ENCODE measurements at places on chromosomes 3 and 15.

DNA sequence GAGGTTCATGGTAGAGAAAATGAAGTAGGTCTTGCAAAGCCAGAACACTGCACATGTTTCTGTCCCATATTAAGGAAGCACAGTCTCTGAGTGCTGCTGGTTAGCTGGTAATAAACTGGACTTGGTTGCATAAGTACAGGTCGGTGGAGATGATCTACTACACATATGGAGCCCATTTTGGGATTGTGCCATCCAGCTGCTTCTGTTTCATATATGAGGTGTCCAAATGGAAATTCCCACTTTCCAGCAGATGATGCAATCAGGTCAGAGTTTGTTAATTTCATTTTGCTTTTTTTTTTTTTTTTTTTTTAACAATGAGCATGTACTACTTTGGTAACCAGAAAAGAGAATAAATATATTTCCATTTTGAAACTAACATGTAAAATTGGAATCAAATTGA lies 122.6 kb downstream of the SATB1 start:
- no peak for DNase-seq

DNA sequence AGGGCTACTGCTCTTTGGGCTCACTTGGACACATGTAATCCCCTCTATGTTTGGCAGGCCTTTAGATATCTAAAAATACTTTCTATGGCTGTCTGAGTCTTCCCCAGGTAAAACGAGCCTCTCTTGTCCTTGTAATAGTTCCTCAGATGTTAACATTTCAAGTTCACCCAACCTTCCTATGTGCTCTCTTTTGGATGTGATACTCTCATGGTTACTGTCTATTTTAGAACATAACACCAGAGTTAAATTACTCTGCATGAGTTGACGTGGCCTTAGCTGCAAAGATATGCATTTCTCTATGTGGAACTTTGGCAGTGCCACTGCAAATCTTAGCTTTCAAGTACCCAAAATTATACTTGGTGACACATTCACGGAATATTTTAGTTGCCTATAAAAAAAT lies 31.9 kb upstream of the CSPG5 start:
- DNase-seq, result no peak

GRCh38 chr3:84100861-84101260 lies 857.9 kb upstream of the CADM2 start:
- no peak for DNase-seq

DNA sequence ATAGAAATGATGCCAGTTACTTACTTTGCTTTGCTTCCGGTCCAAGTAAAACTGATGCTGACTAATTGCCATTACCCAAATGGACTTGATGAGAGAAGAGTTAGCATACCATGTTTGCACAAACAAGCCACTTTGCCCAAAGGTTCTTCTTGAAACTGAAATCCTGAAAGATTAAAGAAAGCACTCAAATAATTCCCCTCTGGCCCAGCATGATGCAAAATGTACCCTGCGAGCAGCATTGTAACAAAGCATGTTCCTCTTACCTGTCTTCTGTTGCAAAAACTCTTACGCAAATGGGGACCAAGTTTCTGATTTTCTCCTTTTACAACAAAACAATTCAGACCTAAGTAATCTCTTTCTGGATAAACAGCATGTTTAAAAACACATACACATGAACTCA lies 74.5 kb upstream of the LMOD3 start:
- DNase-seq, result no peak

DNA sequence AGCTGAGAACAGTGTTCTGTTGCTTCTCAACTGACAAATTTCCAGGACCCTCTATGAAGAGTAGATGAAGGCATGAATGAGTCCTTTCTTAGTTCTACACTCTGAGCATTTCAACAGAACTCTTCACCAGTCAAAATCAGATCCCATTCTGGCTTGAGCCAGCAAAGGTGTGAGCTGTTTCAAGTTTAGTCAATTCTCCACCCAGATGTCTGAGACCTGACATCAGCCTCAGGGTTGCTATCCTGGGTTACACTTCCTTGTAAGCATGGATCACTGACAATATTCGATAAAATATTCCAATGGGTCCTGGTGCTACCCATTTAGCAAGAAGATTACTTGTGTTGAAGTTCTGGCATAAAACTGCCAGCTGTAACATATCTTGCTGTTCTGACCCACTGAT lies 97.6 kb upstream of the PPP2R3A start:
- DNase-seq, result no peak

DNA sequence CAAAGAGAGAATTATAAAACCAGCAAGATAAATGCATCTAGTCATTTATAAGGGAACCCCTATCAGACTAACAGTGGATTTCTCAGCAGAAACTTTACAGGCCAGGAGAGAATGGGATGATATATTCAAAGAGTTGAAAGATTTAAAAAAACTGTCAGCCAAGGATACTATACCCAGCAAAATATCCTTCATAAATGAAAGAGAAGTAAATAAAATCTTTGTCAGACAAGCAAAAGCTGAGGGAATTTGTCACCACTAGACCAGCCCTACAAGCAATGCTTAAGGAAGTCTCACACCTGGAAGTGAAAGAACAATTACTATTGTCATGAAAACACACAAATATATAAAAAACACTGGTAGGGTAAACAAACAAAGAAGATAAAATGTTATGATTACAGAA lies 113.4 kb upstream of the FAM3D start:
- no peak for DNase-seq

GRCh38 chr3:109927726-109928125 lies 590.4 kb upstream of the DPPA4 start:
- no peak for DNase-seq

DNA sequence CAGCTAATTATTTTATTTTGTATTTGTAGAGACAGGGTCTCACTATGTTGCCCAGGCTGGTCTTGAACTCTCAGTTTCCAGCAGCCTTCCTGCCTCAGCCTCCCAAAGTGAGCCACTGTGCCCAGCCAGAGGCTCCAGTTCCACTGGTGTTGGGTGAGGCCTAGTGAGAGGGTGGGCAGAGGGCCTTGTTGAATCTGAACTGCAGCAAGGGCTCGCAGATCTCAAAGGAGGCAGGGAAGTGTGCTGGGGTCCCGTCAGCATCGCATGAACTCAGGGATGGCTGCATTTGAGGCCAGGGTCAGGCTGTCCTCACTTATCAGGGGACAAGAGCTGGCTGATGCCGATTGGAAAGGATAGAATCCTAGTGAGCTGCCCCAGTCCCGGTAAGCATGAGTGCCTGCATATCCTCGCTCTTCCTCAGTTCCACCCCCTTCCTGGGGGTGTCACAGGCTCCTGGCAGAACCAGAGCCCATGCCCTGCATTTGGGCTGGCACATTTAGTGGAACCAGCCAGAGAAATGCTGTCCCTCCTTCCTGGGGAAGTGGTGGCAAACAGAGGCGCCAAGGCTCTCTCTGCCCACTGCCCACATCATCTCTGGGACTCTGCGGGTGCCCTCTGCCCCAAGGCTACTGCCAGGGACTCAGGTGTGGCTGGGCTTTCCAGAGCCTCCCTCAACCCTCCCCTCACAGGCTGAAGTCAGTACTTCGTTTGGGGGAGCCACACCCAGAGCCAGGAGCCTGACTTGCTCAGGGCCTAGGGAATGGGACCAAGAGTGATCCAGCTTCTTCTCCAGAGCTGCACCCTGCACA lies 24.1 kb downstream of the ALS2CL start:
- no peak for DNase-seq

DNA sequence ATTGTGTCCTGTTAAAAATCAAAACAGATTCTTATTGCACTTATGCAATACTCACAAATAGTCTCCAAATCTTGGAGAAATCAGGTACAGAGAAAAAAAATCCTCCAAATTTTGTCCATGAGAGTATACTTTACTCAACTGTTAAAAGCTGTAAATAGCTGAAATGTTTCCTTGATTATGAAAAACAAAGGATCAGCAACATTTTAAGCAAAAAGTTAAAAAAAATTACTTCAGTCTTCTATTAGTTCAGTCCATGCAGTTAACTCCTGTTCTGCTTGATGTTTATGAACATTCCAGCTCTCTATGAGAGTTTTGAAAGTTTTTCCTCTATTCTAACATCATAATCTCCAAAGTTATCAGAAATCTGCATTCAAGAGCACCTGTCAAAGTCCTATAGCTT lies 22.8 kb upstream of the ZNF80 start:
- no peak for DNase-seq

DNA sequence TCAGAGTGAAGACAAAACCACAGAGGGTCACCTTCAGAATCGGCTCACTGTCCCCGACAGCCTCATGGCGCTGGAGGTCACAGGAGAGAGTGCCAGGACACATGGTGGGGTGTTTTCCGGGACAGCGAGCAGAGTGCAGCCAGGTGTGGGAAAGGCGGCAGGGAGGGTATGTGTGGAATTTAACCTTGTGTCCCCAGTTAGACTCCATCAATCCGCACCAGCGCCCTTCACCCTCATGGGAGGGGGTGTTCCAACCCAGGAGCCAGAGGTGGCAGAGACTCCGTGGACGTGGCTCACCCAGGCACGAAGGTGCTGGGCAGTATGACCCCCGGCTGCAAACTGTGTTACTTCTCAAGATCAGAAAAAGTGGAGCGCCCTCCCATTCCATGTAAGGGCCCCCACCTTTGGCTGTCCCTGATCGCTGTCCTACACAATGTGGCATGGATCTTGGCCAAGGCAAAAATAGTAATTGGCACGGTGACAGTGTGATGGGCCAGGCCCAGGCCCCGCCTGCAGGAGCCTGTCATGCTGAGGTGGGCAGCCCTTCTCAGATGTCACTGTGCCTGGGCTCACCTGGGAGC lies 190.3 kb downstream of the XXYLT1 start:
- no peak for DNase-seq

DNA sequence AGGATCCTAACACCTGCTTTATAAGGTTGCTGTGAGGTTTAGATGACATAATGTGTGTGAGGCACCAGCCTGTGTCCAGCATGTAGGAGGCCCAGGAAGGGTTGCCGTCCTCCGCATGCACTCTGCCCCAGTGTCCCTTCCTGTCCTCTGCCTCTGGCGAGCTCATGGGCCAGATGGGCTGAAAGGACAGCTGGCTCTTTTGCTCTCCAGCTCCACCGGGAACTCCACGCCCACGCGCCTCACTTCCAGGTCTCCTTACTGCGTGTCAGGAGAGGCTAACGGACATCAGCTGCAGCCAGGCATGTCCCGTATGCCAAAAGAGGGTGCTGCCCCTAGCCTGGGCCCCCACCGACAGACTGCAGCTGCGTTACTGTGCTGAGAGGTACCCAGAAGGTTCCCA lies 12.2 kb downstream of the MUC20 start:
- no peak for DNase-seq

GRCh38 chr3:12062605-12063004 lies 58.4 kb downstream of the SYN2 start:
- no peak for DNase-seq

DNA sequence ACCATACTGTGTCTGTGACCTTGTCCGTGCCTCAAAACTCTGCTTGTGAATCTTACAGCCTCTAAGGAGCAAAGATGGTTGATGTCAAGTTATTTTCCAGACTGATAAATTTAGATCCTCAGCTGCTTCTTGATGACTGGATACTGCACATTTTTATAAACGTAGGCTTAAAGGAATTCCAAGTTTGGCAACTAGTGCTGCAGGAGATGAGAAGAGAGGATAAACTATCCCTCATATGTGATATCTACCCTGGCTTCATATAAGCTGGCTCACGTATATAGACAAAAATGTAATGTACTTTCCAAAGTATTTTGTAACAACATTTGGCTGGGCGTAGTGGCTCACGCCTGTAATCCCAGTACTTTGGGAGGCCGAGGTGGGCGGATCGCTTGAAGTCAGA lies 89.6 kb downstream of the GMPS start:
- no peak for DNase-seq
